ENCODE measurements at places on chromosomes 1 and 21.
A peak's percentile ranks its signal among the peaks of the same experiment; 100 is the strongest.

- no peak for DNase-seq
Observed at GRCh38 chr1:66729119-66729518, 23.1 kb upstream of the DYNLT5 start.

DNA sequence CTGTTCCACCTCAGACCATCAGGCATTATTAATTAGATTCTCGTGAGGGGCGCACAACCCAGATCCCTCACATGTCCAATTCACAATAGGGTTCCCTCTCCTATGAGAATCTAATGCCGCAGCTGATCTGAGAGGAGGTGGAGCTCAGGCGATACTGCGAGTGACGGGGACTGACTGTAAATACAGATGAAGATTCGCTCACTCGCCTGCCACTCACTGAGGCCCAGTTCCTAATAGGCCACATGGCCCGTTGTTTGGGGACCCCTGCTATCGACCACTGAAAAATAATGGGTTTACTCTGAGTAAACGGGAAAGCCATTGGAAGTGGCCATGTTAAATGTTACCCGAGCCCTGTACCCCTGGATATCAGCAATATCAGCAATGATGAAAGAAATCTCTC, 65.9 kb downstream of the GRIK1 start:
- no peak for DNase-seq

GRCh38 chr1:7621334-7622219, 149.5 kb upstream of the VAMP3 start:
- peak; percentile 63 for DNase-seq

DNA sequence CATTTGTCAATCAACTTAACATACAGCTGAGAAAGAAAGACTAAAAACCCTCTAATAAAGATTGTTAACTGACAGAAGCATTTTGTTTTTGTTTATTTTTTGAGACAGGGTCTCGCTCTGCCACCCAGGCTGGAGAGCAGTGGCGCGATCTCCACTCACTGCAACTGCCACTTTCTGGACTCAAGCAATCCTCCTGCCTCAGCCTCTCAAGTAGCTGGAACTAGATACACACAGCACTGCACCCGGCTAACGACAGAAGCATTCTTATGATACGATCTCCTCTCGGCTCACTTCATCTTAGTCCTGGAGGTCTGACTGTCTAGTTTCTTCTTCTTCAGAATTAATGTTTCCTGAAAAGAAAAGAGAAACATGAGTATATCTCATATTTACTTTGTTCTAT, 23.5 kb downstream of the RSPH1 start:
- no peak for DNase-seq

DNA sequence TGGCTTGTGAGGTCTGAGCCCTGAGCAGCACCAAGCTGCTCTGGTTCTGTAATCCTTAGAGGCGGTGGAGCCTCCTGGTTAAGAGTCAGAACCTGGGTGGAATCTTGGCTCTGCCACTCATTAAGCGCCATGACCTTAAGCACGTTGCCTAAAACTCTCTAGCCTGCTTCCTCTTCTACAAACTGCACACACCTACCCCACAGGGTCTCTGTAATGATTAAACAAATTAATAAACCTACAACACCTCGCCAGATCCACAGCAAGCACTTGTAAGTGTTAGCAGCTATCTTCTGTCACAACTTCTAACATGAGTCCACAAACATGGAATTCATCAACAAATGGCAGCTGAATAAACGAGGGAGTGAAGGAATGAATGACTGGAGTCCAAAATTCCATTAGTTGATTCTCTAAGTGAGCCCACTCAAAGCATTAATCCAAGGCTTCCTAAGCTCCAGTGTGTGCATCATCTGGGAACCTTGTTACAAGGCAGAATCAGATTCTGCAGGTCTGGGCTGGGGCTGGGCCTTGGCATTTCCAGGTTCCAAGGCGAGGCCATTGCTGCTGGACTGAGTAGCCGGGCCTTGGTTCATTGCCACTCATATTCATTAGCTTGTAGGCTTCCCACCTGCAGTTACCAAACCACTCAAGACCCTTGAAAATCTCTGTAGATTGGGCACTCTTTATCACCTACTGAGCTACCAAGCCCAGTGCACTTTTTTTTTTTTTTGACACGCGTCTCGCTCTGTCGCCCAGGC, 168.6 kb downstream of the HIVEP3 start:
- no peak for DNase-seq

DNA sequence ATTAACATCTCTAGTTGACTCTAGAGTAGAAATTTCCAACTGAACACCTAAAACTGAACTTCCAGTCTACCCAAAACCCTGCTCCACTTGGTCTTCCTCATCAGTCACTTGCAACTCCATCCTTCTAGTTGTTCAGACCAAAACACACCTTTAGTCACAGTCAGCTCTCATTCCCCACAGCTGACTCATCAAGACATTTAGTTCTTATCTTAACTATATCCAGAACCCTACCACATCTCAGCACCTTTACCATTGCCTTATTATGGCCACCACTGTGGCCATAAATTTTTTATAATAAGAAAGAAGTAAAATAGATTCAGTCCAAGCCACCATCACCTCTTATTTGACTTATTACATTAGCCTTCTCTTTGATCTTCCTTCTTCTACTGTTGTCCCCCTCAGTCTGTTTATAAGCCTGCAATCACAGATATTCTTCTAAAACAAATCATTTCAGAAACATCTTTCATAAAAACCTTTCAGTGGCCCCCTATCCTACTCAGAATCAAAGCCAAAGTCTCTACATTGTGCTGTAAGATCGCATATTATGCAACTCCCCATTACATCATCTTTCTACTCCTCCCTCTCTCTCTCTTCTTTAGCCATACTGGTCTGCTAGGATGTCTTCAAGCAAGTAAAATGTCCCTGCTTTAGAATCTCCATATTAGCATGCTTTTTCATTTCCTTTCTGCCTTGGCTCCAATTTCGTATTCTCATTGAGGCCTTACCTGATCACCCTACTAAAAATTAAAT, 275.9 kb downstream of the LRRC40 start:
- DNase-seq = no peak

All from right cardiac atrium (tissue), 5 donors.